ENCODE measurements at places on chromosomes 6 and 20.

GRCh38 chr20:22866812-22867341, 168.2 kb upstream of the SSTR4 start:
- DNase-seq, result no peak

- no peak for DNase-seq
Measured at GRCh38 chr6:95856876-95857364, 158.9 kb upstream of the FUT9 start.

DNA sequence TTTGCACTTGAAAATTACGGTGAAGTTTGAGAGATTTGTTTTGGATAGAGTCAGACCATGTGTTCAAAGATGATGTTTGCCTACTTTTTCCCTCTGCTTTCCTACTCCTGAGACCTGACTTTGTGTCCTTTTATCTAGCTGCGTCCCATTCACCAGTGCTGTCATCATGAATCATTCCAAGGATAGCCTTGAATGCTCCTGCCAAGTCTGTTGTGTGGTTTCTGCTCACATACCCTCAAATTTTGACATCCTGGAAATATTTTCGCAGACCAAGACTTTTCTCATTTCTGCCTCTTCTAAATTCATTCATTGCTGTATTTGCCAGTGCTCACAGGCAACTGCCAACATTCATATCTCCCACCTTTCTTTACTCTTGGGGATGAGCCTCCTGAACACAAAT, 175.9 kb upstream of the SCGN start:
- DNase-seq, result no peak

DNA sequence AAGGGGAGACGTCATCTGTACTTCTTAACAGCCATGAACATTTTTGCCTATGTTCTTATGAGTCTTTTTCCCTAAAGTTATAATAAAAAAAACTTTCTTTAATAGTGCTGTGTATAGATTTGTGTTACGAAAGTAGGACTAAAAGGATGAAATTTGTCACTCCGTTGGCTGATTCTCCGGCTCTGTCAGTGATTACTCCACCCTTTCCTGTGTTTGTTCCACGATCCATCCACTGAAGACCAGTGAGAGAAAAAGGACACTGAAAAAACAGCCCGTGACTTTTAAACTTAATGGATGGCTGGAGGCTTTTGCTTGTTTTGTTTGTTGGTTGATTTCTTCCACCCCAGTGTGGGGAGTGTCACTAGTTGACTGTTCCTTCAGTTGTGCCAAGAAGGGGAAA, 232.0 kb upstream of the NOX3 start:
- DNase-seq, result no peak

- DNase-seq, result no peak
Measured at GRCh38 chr20:53597030-53597482, 3.4 kb upstream of the ZNF217 start.

DNA sequence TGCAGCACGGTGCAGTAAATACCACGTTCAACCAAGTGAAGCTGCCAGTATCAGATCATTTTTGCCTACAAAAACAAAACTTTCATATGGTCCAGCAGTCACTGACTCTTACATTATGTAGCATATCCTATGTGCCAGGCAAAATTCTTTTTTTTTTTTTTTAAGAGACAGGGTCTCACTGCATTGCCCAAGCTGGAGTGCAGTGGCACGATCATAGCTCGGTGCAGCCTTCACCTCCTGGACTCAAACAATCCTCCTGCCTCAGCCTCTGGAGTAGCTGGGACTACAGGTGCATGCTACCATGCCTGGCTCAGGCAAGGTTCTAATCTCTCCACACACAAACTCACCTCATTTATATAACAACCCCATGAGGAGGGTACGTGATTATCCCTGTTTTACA, 208.6 kb upstream of the JARID2 start:
- DNase-seq, result no peak

GRCh38 chr6:31038559-31038958, 28.3 kb downstream of the MUC22 start:
- DNase-seq, result no peak

- DNase-seq, result no peak
Measured at GRCh38 chr6:46042355-46042999, 26.8 kb upstream of the CLIC5 start.

DNA sequence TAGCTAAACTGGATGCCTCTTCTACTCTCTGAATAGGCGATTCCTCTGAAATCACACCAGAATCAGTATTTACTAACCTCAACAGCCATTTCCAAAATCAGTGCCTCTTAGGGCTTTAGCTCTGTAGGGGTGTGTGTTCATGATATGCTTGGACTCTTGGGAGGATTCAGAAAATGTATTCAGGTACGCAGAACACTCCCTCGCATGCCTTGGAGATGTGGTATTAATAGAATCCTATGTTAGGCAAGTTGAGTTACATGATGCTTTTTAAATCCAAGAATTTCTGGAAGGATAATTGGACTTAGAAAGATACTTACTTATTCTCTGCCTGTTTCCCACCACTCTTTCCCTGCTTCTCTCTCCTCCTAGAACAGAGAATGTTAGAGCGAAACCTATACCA, 31.8 kb upstream of the PBOV1 start:
- no peak for DNase-seq

DNA sequence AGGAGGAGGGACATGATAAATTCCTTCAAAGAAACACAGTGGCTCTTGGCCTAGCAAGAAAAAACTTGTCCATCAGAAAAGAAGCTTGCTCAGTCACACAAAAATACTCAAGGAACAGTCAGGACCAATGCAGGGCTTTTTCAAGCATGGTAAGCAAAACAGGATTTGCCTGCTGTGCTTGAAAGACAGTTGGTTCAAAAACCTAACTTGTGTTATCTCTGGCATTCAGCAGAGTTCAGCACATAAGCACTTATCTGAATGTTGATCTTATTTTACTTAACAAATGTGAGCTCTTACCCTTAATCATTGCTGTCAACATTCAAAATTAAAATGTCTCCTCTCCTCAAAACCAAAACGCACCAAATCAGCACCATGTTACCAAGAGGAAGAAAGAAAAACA, 38.3 kb downstream of the ATG5 start:
- DNase-seq, result no peak

- no peak for DNase-seq
Measured at GRCh38 chr6:148720897-148721296, 25.9 kb upstream of the UST start.

DNA sequence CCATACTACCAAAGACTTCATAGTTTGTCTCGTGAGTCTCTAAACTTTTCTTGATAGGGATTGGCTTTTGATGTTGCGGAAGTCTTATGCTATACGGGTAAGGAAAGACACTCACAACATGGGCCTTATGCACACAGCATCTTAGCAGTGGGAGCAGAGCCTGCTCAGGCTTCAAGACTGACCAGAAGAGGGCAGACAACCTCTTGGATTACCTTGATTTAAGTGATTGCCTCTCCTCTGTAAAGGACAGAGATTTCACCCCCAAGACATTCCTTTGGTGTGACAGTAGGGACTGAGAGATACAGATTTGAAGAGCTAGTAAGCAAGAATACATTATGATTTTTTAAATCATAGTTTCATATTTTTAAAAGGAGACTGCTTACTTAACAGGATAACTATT, 71.0 kb upstream of the SAMD3 start:
- no peak for DNase-seq

DNA sequence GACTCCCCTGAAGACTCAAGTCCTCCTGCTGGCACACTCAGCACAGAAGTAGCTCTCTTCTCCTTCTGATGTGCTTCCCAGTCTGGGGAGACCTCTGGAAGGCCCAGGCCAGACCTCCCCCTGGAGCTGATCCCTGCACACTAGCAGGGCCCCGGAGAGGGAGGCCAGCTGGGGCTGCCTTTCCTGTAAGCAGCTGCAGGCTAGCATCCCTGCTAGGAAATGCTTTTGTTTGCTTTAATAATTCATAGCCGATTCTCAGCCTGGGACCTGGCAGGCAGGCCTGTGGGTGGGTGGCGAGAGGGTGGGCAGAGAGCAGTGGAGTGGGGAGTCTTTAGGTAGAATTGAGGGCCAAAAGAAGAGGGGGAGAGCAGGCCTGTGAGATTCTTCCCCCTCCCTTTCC, 5.2 kb downstream of the EBF4 start:
- DNase-seq, result no peak

GRCh38 chr6:63635215-63635587, 401 bp upstream of the PHF3 start:
- no peak for DNase-seq

DNA sequence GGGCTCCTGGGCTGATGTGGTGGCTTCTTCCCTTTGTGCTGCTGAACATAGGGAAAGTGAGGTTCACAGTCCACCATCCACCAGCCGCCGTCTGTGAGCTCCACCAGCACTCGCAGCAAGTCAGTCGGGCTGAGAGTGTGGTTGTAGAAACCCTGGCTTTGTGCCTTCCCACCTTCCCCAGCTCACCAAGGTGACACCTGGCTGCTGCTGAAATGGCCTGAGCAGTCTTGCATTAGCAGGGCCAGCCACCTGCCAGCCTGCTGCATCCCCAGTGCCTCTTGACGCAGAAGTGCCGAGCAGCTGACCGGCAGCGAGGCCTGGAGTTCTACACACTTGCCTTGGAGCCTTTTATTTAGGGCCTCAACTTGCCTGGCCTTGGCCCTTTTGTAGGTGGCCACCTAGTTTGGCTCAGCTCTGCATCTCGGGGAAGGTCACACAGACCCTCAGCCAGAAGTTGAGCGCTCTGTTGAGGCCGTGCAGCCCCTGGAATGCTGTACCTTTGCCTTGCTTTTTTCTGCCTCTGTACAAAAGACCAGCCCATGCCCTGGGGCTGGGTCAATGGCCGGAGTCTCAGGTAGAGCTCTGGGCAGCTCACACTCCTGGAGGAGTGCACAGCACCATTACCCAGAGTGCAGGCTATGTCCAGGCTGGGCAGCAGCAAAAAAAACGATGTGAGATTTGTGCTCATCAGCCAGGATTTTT, 76.5 kb downstream of the PTPN1 start:
- no peak for DNase-seq
